ENCODE measurements at places on chromosomes 6 and 20.

DNA sequence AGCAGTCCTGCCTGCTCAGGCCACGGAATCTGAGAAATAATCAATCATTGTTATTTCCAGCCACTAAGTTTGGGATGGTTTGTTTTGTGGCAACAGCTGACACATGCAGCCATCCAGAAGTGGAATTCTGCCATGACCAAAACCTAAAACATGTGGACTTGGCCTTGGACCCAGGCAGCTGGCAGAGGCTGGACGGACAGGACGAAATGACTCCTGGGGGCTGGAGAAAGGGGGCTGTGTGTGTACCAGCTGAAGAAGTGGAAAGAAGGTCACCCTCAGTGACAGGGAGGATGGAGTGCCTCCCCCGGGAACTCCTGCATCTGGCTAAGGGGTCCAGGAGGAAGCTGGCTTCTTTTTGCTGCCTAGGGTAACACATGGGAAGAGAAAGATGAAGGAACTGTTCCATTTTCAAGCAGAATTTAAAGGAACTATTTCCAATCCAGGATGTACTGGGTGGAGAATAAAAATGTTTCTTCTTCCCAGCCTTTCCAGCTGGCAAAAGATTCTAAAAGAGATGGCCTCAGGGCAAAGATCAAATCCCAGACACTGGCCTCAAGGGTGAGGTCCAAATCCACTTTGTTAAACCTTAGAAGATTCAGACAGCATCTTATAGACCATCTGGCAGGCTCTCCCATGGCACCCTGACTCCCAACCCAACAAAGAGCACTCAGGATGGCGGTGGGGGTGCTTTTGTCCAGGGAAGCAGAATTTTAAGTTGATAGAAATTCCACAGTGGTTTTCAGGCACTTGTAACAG lies 14.3 kb downstream of the SERPINB6 start:
- DNase-seq: no peak

GRCh38 chr20:53738039-53738944 lies 144.7 kb upstream of the ZNF217 start:
- no peak for DNase-seq

- DNase-seq: no peak
These were observed 23.2 kb downstream of the VNN1 start for GRCh38 chr6:132690678-132691077.

DNA sequence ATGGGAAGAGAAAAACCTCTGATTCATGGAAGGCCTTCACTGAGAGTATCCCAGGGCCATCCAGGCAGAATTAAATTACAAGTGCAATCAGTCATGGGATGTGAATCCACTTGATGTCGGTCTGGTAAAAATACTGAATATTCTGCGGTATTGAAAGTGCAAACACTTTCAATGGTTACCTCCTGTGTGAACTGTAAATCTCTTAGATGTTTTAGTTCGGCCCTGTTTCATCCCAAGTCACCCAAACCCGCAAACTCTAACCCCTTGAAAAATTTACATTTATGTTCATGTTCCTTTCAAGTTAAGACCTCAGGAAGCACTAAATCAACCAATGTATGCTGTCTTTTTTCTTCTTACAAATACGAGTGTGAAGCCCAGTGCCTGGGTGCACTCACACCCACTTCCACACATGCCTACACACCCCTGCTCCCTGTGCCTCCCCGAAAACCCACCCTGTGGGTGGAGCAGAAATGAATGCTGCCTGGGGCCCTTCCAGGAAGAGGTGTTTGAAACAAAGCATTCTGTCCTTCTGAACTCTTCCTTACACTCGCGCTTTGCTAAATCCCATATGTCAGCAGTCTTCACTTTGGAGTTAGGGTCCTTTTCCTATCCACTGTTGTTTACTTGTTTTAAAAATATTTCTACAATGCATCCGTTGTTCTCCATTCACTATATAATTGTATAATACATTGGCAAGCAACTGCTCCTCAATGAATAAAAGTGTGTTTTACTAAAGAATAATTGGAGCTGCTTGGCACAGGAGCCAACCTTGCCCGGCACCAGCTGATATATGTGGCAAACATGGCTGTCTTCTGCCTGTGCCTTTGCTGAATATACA lies 62.7 kb downstream of the FYN start:
- DNase-seq: no peak

- DNase-seq: no peak
These were observed 10.1 kb upstream of the HDAC2 start for GRCh38 chr6:113980937-113981554.

GRCh38 chr6:31784098-31784925 lies 7.2 kb upstream of the VWA7 start:
- no peak for DNase-seq

DNA sequence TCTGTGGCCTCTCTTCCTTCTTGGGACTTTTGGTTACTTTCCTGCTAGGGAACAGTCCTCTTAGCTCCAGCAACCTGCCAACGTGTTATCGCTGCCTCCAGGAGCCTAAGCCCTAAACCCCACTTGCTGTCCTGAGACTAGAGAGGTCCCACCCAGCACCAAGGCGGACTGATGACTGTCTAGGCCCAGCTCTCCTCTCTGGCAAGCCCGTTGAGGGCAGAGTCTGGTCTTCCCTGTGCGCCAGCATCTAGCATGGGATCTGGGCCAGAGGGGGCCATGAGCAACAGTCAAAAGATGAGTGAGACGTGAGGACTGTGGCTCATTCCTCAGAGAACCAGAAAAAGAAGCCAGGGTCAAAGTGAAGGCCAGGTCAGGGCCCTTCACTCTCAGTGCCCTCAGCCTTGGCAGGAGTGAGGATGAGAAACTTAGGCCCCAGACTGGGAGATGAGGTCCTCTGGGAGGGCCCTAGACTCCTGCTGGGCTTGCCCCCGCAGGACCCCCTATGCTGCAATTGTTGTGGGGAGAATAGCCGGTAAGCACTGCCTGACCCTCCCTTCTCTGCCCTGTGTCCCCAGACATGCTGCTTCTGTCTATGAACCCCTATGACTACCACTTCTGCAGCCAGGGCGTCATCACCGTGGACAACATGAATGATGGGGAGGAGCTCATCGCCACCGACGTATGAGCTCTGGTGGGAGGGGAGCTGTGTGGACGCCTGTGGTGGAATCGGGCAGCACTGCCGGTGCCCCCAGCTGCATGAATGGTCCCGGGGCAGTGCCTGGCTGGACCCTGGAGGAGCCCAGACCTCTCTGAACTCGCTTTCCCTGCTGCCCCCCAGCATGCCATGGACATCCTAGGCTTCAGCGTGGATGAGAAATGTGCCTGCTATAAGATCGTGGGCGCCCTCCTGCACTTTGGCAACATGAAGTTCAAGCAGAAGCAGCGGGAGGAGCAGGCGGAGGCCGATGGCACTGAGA lies 30.9 kb downstream of the MYH7B start:
- DNase-seq: no peak

GRCh38 chr20:36873498-36874189 lies 2.3 kb upstream of the TLDC2 start:
- DNase-seq: peak; percentile 68

DNA sequence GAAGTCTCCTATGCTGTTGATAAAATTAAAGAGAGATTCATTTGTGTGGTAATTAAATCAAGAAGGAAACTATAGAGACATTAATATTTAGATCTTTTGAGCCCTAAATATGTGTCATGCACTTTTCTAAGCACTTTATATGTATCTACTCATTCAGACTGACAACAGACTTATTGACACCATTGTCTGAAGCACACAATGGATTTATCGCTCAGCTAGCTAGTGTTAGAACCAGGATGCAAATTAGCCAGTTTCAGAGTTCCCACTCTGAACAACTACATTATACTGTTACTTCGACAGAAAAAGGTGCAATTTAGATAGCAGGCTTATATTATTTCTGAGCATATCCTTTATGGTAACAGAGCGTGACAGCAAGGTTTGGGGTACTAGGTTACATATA lies 27.7 kb upstream of the KIAA0408 start:
- no peak for DNase-seq

- no peak for DNase-seq
These were observed 63.1 kb downstream of the ISM1 start for GRCh38 chr20:13283869-13284829.

DNA sequence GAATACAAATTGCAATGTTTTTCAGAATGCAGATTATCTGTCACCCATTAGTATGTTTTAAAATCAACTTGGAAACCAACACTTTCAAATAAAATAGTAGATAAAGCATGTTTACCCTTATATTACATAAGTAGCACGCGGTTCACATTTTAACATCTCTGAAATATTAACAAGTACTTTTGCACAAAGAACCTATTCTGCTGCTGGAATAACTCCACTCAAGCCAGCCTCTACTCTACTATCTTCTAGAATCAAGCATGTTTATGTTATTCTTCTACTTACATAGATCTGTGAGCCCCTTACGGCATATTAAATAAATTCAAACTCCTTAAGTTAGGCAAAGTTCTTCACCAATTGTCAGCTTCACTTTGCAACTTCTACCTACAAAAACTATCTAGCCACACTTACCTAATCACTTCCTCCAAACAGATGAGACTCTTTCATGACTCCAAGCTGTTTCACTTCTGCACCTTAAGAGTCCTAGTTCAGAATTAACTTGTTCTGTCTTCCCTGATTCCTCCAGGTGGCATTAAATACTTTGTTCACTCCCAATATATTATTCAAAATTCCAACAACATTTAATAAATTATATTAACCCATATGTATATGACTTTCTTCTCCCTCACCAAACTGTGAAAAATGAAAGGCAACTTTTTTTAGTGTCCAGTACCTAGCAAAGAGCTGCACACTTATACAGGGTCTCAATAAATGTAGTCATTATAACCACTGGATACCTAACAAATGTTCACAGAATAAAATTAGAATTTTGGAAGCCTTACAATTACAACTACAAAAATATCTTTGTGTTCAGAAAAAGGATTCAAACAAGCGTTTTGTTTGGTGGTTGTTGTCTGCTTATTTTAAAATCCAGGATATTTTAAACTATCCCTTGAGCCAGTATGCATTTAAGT lies 12.1 kb downstream of the CEP85L start:
- no peak for DNase-seq

GRCh38 chr6:118965371-118965770 lies 30.4 kb upstream of the MCM9 start:
- DNase-seq: no peak

GRCh38 chr6:314377-314776 lies 22.1 kb downstream of the DUSP22 start:
- DNase-seq: no peak

GRCh38 chr6:155408981-155409380 lies 46.7 kb downstream of the NOX3 start:
- DNase-seq: no peak

DNA sequence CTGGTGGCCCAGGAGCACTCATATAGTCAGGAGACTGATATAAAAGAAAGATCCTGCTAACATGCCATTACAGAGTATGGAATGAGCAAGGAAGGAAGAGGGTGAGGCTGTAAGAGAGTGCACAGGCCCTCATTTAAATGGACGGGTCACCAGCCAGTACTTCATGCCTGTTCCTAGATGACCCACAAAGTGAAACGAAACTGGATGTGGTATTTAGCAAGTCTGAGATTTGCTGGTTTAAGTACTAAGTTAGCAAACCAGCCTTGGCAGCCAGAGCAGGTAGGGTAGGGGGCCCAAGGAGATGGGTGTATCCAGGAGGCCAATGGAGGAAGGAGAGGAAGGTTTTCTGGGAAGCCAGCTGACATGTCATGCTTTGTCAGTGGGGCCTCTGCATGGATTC lies 15.9 kb downstream of the NT5E start:
- DNase-seq: no peak

DNA sequence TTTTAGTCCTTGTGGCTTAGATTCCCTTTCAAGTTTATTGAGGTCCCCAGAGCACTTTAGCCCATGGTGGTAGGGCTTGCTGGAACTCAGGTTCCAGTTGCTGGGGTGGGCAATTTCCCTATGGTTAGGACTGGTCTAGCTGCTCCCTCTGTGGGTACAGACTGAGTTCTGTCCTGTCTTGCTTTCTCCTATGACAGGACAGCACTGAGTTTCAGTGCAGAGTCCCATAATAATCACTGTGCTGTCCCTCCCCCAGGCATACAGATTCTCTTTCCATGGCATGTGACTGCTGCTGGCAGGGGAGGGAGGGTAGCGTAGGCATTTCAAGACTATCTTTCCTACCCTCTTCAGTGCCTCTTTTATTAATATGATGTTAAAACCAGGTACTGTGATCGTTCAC lies 17.1 kb upstream of the ERVFRD-1 start:
- DNase-seq: no peak

DNA sequence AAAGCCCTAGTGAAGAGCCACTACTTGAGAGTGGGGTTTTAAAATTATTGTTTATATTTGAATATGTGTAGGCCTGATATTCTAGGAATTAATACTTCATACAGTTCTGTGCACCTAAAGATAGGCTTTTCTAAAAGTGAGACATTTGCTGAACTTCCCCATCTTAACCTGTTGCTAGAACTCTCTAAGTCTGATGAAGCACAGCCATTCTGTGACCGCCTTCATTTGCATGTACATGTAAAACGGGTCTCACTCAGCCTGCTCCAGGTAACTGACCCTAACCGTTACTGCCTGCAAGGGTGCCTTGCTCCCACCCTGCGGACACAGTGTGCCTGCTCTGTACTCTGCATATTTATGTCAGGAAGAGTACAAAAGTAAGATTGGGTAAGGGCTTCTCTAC lies 44.3 kb upstream of the IRF4 start:
- DNase-seq: no peak

DNA sequence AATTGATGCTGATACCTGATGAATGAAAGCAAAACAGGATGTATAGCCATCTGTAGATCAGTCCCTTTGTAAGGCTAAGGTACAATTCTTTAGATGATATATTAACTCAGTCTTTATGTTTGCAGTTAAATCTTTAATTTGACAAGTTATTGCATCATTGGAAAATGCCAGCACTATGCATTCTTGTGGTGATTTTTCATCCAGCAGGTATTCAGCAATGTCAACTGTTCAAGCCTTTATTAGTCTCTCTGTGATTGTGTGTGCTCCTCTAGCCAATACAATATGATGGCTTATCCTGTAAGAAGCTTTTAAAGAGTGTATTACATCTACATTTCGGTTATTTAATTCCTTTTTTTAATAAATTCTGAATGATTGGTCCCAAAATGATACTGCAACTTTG lies 34.3 kb downstream of the HLA-DMB start:
- no peak for DNase-seq

GRCh38 chr6:4352731-4353130 lies 217.4 kb upstream of the ECI2 start:
- no peak for DNase-seq

- DNase-seq: no peak
These were observed 382.4 kb upstream of the ADGRB3 start for GRCh38 chr6:68252632-68253031.

DNA sequence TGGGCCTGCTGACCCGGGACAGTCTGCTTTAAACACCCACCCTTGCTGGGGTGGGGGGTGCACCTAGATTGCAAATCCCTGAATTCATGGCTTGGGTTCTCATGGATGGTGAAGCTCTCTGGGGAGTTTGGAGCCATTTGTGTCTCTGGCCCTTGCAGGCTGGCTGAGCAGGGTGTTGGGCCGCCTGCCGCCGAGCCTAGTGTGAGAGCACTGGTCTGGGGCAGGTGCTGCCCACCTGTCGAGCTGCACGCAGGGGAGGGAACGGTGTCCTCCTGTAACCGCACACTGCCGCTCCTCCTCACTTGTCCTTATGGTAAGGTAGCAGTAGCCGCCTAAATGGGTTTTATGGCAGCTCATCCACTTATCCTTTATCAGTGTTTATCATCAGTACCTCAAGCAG lies 143.9 kb downstream of the DTNBP1 start:
- no peak for DNase-seq
